ENCODE measurements at places on chromosomes 16 and 17. TPM values are rescaled to one million over a fixed set of nuclear protein-coding genes. Genes with fewer than 3 reads are reported as not detected.

OTOP3 gene
- not detected for polyA plus RNA-seq

CCL16 gene
- polyA plus RNA-seq = not detected

IQCK gene
- polyA plus RNA-seq = 102 TPM

CARD14 gene
- 2.1 TPM for polyA plus RNA-seq

KREMEN2 gene
- 0.86 TPM for polyA plus RNA-seq

LRRC3C gene
- 0.78 TPM for polyA plus RNA-seq

CX3CL1 gene
- 12.9 TPM for polyA plus RNA-seq

TPSD1 gene
- polyA plus RNA-seq = 1.1 TPM

RCVRN gene
- 0.32 TPM for polyA plus RNA-seq

PRM1 gene
- polyA plus RNA-seq = 15,171 TPM

HOXB1 gene
- not detected for polyA plus RNA-seq

SLC6A2 gene
- polyA plus RNA-seq = 16.6 TPM

PNMT gene
- polyA plus RNA-seq = 2.9 TPM

FKBP10 gene
- 37.8 TPM for polyA plus RNA-seq

DNA sequence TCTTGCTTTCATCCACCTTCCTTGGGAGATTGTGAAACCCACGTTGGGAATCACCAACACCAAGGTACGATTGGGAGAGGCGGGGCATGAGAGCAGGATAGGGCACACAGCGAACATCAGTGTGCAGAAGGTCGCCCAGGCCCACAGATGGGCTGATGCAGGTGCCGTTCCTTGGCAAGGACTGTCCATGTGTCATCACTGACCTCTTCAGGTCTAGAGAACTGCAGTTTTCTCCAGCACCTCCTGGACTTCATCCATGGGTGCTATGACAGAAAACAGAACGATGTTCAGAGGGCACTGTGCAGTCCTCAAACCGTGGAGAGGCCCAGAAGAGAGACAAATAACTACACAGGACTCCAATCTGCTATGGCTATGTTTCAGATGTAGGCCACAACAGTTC lies 23.9 kb upstream of the TAT start:
- no peak for DNase-seq

GRCh38 chr16:84585886-84586285 lies 32.0 kb downstream of the COTL1 start:
- peak; percentile 79 for DNase-seq

DNA sequence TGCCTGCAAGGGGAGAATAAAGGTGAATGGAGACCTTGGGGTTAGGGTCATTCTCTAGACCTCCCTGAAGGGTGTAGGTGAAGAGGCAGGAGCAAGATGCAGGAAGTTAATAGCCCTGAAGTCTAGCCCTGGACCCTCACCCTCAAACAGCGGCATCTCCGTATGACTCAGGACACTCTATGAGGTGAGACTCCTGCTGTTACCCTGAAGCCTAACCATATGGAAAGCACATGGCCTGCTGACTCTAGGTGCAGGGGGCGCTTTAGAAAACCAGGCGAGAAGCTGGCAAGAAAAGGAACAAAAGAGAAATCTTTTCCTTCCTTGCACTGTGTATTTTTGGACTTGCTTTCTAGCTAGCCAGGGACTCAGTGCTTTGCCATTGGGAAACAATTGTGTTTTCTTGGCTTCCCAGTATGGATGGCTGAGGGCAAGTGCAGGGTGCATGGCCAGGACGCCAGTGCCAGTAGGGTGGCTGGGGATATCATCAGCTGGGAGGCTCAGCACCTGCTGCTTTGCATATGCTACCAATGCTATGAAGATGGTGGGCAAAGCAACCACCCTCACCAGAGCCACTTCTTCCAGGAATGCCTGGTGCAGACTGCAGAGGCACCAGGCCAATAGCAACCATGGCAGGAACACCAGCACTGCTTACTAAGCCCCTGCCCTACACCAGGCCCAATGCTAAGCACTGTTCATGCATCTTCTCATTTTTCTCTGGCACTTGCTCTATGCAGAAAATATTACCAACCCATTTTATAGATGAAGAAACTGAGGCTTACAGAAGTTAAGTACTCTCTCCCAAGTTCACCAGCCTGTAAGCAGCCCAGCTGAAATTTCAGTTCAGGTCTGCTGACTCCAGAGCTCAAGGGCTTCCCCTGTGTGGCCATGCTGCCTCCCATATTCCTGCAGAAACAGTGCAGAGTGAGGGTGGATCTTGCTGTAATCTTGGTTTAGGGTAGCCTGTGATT lies 425.1 kb downstream of the SLC39A11 start:
- DNase-seq = no peak

- DNase-seq = peak; percentile 68
Observed at GRCh38 chr17:82399041-82399441, 19.1 kb upstream of the HEXD start.

GRCh38 chr16:84532291-84532724 lies 27.8 kb upstream of the MEAK7 start:
- peak; percentile 72 for DNase-seq

- DNase-seq = no peak
Observed at GRCh38 chr16:189604-190186, 9.4 kb downstream of the HBQ1 start.

DNA sequence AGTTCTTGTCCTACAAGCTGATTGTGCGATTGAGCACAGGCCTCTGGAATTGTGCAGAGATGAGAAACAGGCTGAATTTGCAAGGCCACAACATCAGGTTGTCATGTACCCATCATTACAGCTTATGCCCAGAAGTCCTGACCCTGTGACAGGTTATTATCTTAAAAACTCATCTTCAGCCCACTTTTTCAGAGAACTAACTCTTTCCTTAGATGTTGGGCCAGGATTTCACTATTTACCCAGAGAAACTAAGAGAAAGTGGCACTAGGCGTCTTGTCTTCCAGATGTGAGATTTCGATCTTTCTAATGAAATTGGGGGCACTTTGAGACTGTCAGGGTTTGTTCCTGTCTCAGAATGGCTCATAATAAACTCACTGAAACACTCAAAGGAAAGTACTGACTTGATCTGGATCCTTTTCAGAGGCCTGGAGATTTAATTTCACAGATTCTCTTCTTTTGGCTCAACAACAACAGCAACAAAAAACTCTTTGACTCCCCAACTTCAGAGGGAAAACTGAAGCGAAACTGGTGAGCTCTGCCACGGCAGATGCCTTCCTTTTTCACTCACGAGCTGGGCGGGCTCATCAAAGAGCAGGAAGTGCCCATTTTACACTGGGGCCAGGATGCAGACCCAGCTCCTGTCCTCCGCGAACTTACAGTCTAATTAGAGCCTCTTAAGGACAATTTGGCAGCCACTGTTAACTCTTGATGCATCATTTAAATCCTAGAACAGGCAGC lies 17.7 kb upstream of the SLC12A3 start:
- no peak for DNase-seq

GRCh38 chr17:9309216-9309615 lies 266.4 kb downstream of the STX8 start:
- DNase-seq = no peak

DNA sequence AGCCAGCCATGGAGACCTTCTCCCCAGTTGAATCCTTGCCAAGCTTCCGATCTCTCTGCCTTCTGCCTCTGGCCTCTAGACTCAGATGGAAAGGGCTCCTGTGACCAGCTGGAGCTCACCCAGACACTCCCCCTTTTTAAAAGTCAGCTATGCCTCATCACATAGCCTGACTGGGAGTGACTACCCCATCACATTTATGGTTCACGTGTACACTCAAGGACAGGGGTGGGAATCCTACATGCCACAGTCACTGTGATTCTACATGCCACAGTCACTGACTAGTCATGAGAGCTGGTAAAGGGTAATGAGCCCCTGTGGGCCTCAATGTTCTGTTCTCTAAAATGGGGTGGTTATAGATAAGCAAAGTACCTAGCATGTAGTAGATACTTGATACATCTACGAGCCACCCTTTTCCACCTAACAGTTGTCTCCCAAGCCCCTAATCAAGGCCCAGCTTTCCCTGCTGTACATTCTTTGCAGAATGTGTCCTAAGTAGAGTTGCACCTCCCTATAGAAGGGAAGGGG lies 85.1 kb downstream of the RGS9 start:
- no peak for DNase-seq

DNA sequence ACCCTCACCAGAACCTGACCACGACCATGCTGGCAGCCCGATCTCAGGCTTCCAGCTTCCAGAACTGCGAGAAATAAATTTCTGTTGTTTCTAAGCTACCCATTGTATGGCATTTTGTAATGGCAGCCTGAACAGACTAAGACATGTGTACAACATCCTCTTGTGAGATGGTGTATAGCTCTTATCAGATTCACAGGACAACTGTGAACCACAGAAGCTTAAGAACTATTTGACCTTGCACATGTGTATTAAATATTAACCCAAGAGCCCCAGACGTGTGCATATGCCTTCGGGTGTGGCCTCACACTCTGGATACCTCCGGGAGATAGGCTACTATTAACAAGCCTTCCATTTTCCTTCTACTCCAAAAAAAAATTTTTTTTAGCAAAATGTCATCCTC lies 248.9 kb downstream of the SLC39A11 start:
- DNase-seq = no peak

DNA sequence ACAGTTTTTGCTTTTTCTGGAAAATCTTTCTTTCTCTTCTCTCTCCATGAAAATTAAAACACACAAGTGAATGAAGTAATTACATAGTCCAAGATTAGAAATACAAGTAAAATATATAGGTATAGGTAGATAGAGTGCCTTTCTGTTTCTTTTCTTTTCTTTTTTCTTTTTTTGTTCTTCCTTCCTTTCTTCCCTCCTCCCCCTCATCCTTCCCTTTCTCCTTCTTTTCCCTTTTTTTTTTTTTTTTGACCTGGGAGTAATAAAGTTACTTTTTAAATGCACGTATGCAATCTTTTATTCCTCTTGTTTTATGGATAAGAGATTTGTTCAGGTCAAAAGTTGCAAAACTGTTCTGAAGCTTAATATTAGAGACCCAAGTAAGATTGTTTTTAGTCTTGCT lies 34.6 kb upstream of the KCNJ2 start:
- no peak for DNase-seq

GRCh38 chr17:56602292-56603130 lies 9.0 kb downstream of the NOG start:
- no peak for DNase-seq

DNA sequence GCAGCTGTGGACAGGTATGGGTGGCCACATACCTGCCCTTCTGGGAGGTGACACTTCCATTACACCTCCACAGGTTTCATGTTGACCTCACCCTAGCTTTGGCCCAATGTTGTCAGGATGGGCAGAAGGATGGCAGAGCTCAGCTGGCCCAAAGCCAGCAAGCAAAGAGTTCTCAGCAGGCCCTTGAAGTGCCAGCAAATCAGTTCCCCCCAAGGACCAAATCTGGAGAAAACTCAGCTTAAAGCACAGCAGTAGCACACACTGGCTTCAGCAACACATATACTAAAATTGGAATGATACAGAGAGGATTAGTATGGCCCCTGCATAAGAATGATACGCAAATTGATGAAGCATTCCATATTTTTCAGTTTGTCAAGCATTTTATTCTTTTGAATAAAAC lies 13.4 kb downstream of the ARL4D start:
- DNase-seq = no peak

DNA sequence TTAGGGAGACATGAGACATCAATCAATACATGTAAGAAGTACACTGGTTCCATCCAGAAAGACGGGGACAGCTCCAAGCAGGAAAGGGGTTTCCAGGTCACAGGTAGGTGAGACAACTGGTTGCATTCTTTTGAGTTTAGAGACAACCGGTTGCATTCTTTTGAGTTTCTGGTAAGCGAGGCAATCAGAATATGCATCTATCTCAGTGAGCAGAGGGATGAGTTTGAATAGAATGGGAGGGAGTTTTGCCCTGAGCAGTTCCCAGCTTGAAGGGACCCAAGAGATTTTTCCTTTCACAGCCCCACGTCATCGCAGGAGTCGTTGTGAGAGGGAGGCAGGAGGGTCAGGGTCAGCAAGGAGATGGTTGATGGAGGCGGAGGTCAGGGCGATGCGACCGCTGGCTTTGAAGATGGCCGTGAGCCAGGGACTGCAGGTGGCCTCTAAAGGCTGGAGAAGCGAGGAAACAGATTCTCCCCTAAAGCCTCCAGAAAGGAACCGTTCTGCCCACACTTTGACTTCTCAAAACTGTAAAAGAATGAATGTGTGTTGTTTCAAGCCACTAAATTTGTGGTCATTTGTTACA lies 36.5 kb downstream of the IRF8 start:
- no peak for DNase-seq

GRCh38 chr17:75514299-75514918 lies 928 bp downstream of the CASKIN2 start:
- DNase-seq = no peak

GRCh38 chr16:86244936-86245335 lies 265.4 kb upstream of the FOXF1 start:
- DNase-seq = no peak

- DNase-seq = no peak
Observed at GRCh38 chr17:56260376-56261002, 107.2 kb downstream of the ANKFN1 start.

- DNase-seq = no peak
Observed at GRCh38 chr17:36899250-36900159, 37.8 kb upstream of the LHX1 start.

GRCh38 chr16:56643080-56643778 lies 4.8 kb downstream of the MT1A start:
- peak; percentile 67 for DNase-seq

- DNase-seq = no peak
Observed at GRCh38 chr17:47204722-47205418, 4.3 kb upstream of the MYL4 start.

GRCh38 chr17:44922136-44922535 lies 6.8 kb upstream of the GFAP start:
- no peak for DNase-seq

- DNase-seq = no peak
Observed at GRCh38 chr17:38476549-38476948, 48.3 kb downstream of the ARHGAP23 start.

DNA sequence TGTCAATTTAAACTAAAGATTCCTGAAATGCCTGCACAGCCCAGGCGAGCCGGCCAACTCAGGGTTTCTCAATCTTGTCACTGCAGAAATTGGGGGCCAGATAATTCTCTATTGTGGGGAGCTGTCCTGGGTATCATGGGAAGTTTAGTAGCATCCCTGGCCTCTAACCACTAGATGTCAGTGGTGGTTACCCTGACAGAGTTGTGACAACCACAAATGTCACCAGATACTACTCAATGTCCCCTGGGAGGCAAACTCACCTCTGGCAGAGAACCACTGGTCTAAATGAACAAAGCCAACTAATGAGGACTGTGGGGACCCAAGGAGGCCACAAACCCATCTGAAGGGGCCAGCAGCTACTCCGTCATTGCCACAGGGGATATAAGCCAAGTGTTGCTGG lies 90.9 kb downstream of the MYH11 start:
- peak; percentile 47 for DNase-seq

- DNase-seq = no peak
Observed at GRCh38 chr17:17970699-17971430, 1.3 kb downstream of the TOM1L2 start.

GRCh38 chr17:57187391-57187790 lies 68.9 kb upstream of the MSI2 start:
- no peak for DNase-seq

- DNase-seq = no peak
Observed at GRCh38 chr17:35679007-35679682, 52.3 kb upstream of the RASL10B start.

- DNase-seq = no peak
Observed at GRCh38 chr16:18959031-18959505, 24.7 kb upstream of the TMC7 start.

- no peak for DNase-seq
Observed at GRCh38 chr17:64686705-64687104, 24.6 kb upstream of the SMURF2 start.

GRCh38 chr17:16250635-16251034 lies 33.6 kb downstream of the PIGL start:
- no peak for DNase-seq

Data from testis (tissue), 5 donors.